ENCODE measurements at places on chromosomes 13 and 19.
A peak's percentile ranks its signal among the peaks of the same experiment; 100 is the strongest.

GRCh38 chr13:40776681-40777165 is 5.7 kb upstream of the MRPS31 start:
- peak; percentile 78 for DNase-seq

- DNase-seq = no peak
These were observed 19.8 kb downstream of the UQCRFS1 start for GRCh38 chr19:29193155-29193554.

- no peak for DNase-seq
These were observed 146.5 kb downstream of the PCCA start for GRCh38 chr13:100235311-100235901.

- no peak for DNase-seq
These were observed 15.8 kb downstream of the TLE2 start for GRCh38 chr19:3013263-3013725.

GRCh38 chr13:38785042-38785441 is 98.2 kb downstream of the FREM2 start:
- no peak for DNase-seq

DNA sequence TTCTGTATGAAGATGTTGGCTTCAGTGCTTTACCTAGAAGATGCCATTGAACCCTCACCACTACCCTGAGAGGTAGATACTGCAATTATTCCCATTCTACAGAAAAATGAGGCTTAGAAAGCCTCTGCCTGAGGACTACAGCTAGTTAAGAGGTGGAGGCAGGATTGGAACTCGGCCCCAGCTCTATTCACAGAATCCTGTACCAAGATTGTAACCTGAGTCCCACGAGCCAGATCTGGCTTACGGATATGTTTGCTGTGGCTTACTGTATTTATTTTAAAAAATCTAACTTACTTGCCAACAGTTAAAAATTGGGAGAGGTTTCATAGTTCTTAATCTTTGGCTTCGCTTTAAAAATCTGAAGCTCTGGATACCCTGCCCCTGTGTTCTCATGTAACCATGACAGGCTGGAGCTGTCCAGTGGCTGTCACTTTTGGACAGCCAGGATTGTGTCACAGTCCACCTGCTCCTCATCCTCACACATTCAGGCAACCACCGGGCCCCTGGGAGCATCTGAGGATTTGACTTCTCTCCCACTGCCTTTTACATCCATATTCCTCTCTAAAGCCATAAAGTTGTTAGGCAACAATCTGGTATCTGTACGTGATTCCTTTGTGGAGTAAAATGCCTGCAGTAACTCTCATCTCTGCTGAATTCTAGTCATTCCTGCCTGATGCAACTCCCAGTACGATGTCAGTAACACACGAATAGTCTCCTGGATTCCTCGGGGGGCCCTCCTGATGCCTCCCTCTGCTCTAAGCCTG is 160.8 kb upstream of the SERP2 start:
- no peak for DNase-seq

DNA sequence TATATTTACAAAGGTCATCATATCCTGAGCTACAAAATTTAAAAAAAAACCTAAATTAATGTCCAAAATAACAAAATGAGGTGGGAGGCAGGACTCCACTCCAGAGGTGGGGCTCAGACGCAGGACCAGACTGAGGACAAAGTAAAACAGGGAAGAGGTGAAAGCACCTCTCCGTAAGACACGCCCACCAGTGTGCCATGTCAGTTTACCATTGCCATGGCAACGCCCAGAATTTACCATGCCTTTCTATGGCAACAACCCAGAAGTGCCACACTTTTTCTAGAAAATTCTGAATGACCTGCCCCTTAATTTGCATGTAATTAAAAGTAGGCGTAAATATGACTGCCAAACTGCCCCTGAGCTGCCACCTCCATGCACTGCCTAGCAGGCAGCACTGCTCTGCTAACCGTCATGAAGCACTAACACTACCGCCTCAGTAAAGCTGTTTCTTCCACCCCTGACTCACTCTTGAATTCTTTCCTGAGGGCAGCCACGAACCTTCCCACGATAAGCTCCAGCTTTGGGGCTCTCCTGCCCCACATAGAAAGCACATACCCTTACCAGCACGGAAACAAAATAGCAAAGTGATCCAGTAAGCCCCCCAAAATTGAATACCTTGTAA is 22.3 kb upstream of the PDCD5 start:
- DNase-seq = no peak

DNA sequence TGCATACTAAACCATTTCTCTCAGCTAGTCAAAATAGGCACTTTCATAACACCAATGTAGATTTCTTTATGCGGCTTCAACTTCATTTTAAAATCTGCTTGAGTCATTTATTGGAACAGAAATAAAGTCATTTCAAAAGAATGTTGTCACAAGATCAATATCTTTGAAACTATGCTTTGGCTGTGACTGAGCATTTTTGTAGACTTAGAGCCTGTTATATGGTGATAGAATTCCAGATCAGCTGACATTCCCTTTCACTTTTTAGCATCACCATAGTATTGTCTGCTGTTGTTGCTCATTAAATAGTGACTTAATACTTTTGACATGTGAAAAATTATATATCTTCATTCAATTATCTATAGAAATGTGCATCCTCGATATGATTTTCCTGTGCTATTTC is 279.2 kb upstream of the PRR20A start:
- DNase-seq = no peak

DNA sequence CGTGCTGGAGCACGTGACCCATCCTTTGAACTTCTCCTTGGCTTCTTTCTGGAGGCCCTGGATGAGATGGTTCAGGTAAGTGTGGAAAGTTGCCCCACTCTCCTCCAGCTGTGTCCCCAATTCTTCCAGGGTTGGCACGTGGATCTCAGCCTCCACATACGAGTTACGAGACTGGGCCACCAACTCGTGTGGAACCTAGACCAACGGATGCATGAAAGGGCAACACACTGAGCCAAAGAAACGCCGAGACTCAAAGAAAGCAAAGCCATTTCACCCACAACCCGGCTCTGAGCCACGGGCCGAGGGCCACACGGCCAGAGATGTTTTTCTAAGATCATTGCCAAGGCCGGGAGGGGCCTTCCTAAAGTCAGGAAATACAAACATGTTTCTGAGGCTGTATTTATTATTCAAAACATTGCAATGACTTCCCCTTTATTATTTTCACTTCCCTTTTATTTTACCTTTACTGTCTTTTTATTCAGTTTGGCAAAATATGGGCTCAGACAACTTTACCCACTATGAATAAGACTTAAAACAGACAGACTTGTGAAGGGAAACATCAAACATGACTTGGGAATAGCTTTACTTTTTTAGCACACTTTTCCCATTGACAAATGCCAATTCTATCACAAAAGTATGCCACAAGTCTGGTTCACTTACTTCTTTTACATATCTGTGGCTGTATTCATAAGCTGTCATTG is 94.6 kb downstream of the KL start:
- DNase-seq = no peak

- no peak for DNase-seq
These were observed 562.1 kb upstream of the ATXN8OS start for GRCh38 chr13:69545551-69545950.

GRCh38 chr13:26198116-26198515 is 24.0 kb downstream of the RNF6 start:
- DNase-seq = no peak

- DNase-seq = no peak
These were observed 59.4 kb downstream of the CHST8 start for GRCh38 chr19:33681081-33681680.

GRCh38 chr19:5480427-5480836 is 25.2 kb downstream of the ZNRF4 start:
- no peak for DNase-seq

DNA sequence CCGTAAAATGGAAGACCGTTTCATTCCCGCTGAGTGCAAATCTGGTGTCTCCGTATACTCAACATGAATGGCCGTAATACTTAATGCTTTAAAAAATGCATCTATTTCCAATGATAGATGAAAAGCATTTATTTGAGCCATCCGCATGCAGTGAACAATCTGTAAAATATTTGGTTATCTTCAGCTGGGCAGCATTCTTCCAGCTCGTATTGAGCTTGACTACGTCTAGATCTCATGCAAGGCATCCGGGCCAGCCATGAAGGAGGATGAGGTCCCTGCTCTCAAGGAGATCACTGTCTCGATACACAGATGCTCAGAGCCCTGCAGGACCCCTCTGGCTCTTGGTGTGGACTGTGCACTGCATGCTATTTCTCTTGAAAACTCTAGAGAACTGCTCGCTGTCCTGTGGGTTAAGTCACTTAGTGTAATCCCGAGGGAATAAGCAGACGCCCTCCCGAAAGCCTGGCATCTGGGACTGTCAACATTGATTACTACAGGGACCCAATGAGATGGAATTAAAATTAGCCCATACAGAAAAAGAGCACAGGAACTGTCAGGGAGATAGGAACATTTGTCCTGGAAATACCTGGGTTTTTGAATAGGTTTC is 112.4 kb upstream of the RNF113B start:
- DNase-seq = no peak

DNA sequence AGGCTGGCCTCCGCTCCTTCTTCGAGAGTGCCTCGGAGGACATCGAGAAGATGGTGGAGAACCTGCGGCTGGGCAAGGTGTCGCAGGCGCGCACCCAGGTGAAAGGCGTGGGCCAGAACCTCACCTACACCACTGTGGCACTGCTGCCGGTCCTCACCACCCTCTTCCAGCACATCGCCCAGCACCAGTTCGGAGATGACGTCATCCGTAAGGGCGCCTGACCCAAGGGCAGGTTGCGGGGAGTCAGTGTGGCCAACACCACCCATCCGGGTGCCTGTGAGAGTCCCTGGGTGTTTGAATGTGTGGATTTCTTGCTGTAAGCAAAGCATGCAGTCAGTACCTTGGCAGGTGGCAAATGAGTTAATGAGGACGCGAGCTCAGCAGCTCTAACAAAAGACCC is 78.8 kb downstream of the RYR1 start:
- no peak for DNase-seq

DNA sequence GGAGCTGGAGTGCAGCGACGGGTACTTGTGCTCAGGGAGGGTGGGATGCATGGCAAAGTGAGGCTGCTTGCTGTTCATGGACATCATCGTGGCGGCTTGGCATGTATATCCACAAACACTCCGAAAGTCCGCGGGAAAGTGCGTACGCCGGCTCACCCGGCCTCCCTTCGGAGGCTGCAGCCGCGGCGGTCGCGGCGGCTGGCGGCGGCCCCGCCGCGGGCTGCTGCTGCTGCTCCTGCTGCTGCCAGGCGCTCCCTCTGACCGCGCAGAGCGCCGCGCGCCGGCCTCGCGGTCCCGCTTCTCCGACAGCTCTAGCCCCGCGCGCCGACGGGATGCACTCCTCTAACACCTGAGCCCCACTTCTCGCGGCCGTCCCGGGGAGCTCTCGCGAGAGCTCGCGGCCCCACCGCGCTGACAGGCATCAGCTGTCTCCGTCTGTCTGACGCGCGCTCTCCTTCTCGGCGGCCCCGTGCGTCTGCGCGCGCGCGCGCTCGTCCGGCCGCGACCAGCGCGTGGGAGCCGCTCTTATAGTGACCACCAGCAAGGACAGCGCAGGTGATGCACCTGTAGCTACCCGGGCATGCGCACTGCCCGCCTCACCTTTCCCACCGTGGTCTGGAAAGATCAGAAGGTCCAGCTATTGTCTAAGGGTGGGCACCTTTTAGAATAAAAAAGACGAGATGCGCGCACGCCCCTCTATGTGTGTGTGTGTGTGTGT is at the start of gene POU4F1:
Gene POU4F1, minus strand, starts transcription at position 313 of the 718 bp plus-strand sequence. Its CDS starts 226 bp downstream, at position 87.
- DNase-seq = no peak

- no peak for DNase-seq
These were observed 37.1 kb downstream of the MLLT1 start for GRCh38 chr19:6242677-6243076.

DNA sequence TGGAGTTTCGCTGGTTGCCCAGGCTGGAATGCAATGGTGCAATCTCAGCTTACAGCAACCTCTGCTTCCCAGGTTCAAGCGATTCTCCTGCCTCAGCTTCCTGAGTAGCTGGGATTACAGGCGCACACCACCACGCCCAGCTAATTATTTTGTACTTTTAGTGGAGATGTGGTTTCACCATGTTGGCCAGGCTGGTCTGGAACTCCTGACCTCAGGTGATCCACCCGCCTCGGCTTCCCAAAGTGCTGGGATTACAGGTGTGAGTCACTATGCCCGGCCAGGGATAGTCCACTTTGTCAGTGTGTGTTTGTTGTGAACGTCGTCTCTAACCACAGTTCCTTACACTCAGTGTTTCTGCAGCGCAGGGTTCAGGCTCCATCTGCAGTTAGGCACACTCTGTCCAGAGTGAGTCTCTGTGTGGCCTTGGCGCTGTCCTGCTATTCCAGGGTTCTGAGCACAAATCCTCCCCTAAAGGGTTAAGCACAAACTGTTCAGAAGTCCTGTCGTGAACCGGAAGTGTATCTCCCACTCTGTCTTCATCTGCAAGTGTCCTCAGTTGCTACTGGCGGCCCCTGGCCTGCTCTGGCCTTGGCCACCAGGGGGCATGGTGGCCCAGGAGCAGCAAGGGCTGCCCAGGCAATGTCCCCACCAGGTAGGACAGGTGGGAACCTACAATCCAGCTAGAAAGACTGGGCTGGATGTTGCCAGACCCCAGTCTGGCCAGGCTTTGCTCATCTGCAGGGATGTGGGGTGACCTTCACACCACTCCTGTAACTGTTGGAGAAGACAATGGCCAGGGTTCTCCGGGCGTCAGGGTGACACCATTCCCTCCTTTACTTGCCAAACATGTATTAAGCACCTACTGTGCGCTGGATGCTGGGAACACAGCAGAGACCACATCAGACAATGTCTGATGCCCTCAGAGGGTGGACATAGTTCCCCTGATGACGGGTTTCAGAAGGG is 38.8 kb upstream of the GATAD2A start:
- DNase-seq = no peak

All from vagina (tissue), 2 donors.